ENCODE measurements at places on chromosomes 2 and 18.

DNA sequence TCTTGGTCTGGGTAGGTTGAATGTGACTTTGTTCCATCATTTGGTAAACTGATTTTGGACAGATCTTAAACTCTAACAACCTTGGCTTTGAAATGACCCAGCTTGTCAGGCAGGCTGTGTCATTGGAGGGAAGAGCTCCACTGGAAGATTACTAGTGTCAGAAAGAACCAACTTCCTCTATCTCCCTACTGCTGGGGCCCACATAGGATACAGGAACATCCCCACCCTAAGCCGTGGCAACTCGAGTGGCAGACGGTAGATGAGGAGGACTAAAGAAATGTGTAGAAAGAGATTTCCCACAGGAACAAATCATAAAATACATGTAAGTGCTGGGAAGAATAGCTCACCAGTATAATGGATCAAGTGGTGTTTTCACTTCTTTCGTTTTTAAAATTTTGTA is 4.3 kb upstream of the G6PC2 start:
- DNase-seq, result peak; percentile 10

- no peak for DNase-seq
Measured at GRCh38 chr2:3492951-3493614, 26.2 kb downstream of the ADI1 start.

DNA sequence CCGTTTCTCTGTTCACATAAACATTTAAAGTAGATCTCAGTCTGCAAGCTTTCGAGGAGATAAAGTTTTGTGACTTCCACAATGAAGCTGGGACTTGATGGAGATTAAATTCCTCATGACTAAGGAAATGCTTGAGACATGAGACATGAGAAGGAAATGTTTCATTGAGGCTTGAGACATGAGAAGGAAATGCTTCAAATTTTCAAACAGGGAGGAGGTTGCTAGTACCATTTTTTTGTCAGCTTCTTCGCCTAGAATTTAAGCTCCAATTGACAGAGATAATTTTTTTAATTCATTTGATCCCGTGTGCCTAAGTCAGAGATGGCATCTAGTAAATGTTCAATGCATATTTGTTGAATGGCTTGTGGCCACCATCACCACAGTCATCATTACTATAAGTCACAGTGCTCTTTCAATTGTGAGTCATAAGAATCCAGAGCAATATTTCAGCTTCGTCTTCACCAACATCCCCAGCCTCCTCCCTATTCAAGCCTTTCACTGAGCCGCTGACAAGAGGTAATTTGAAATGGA is 543 bp upstream of the MARCHF4 start:
- no peak for DNase-seq

DNA sequence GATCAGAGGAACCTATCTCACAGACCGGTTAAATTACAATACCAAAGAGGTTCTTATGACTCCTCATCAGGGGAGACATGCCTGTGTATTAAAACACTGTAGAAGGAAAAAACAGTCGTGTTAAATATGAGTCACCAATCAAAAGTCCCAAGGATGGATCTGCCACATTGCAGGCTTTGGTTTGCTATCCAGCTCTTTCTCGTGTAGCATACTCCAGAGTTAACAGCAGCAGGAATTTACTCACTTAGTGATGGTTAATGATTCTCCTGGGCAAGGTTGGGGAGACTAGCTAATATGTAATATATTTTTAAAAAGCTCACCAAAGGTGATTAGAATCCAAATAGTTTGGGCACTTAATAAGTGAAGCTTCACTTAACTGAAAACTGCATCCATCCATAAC is 109.7 kb downstream of the MBD5 start:
- DNase-seq, result no peak

DNA sequence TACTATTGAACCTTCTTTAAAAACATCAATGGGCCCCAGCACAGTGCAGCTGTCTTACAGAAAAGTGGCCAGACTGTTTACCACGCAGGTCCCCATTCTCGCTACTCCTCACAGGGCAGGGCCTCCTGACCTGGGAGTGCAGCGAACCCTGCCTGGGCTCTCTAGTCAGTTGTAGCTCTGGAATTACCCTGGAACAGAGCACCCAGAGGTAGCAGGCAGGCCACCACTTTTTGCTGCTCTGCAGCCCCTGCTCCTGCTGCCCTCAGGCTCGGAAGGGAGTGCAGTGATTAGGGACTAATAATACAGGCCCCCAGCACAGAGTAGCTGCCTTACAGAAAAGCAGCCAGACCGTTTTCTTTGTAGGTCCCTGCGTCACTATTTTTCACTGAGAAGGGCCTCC is 1563.0 kb downstream of the SUCLG1 start:
- DNase-seq, result no peak
